ENCODE measurements at places on chromosomes 12 and 14.

DNA sequence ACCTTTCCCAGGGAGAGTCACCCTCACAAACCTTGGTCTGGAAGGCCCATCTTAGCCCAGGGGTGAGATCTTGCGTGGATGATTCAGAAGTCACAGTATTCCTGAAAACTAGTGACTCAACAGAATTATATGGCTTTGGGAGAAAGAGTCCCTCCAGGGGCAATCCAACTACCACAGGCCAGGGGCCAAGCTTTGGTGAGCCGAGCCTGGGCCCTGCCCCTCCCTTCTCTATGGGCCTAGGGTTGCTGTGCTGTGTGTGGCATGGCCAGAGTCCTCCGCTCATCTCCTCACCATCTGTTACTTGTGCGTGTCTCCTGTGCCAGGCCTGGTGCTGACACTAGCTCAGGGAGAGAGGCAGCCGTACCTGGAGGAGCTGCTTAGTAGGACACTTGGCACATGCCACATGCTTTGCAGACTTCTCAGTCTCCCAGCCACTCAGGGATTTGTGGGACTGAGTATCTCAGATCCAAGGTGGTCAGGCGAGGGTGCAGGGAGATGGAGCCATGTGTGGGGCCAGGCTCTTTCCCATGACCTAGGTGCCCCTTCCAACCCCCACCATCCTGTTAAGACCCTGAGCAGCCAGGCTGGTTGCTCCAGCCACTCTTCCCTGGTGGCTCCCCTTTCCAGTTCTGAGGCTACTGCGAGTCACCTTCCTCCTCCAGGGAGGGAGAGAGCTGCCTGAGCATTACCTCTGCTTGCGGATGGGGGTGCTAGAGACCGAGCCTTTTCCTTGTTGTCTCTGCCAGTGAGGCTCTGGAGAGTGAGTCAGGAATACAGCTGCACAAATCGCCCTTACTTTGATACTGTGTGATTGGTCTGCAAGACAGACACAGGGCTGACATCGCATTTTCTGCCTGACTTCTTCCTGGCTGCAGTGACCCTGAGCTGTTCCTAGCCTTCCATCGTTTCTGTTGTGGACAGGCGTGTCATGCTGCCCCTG lies 94.1 kb downstream of the SLC25A47 start:
- DNase-seq, result peak; percentile 31

DNA sequence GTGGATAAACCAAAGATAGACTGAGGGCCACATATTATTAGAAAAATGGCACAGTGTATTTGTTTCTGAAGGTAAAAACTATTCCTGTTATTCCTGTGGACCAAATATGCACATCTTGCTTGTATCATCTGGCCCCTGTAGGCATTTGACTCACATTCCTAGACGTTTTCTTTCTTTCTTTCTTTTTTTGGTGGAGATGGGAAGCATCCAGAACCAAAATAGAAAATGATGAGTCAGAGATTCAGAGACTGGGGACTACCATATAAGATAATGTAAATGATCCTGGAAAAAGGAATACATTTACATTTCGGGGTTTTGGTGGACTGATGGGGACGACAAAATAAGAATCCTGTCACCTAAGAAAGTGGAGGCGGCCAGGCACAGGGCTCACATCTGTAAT lies 24.2 kb downstream of the TRIM9 start:
- no peak for DNase-seq

DNA sequence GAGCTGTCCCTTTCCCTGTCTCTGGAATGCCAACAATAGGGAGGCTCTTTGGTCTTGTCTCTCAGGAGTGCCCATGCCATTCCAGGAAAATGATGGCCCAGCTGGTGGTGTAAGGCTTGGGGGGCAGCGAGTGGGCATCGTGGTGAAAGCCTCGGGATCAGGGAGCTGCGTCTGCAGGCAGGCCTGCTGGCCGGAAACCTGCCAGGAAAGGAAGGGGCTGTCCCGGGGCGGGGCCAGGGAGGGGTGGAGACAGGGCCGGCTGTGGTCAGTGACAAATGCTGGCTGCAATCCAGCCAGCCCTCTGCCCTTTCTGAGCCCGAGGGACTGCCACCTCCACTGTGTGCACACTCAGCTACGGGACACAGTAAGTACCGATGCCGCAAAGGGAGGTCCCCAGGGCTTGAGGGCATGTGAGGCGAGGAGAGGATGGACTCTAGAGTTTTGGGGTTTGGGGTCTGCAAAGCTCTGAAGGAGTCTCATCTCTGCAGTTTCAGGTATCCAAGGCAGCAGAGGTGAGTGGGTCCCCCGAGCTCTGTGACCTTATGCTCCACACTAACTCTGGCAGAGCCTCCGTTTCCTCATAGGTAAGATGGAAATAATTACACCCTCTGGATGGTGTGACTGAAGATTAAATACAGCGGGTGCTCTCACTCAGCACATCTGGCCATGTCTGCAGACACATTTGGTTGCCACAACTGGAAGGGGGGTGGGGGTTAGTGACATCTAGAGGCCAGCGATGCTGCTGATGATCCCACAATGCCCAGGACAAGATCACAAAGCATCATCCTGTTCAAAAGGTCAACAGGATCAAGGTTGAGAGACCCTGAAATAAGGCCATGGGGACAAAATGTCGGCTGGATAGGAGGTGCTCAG lies at the start of gene SERPINA5:
Gene SERPINA5 (plus strand): TSS at position 300 of the 873 bp plus-strand sequence. CDS start 5,937 bp downstream, outside the sequence.
- DNase-seq, result no peak

DNA sequence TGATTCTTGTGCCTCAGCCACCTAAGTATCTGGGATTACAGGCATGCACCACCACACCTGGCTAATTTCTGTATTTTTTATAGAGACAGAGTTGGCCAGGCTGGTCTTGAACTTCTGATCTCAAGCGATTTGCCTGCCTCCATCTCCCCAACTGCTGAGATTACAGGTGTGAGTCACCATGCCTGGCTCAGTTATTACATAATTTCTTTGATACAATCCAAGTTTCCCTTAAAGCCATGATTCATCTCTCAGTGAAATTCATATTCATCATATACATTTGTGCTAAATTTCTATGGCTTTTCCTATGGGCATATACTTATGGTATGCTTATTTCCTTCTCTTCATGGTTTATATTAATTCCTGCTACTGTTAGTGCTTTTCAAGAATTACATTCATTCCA lies 29.1 kb upstream of the PZP start:
- DNase-seq, result no peak

- DNase-seq, result no peak
These were observed 927.4 kb upstream of the LRFN5 start for GRCh38 chr14:40679256-40679655.

- DNase-seq, result no peak
These were observed 17.1 kb upstream of the ATXN2 start for GRCh38 chr12:111616177-111616623.

DNA sequence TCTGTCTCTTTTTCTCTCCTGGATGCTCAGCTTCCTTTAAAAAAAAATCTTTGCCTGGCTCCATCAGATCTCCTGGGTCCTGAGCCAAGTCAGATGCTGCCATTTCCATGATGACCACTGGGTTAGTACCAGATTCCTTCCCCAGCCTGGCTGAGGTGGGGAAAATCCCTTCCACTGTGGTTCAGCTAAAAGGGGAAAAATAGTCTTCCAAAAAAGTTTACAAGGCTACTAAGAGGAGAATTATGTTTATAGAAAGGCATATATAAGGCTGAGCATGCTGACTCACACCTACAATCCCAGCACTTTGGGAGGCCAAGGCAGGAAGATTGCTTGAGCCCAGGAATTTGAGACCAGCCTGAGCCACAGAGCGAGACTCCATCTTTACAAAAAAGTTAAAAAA lies 28.4 kb upstream of the GAS2L3 start:
- DNase-seq, result no peak

DNA sequence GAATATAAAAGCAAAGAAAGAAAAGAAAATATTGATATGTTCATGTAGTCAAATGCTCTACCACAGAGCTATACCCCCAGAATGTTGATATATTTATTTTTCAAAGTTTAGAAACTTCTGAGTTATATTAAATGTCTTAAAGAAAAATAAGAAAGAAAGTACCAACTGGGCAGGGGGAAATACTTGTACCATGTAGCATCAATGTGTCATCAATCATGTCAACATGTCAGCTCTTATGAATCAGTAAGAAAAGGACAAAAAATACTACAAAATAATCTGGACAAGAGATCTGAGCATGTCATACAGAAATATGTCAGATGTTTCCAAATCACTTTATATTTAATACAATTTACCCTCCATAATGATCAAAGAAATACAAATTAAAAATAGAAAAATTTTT lies 595.1 kb upstream of the ATP2B1 start:
- no peak for DNase-seq

GRCh38 chr12:24929953-24930352 lies 18.9 kb downstream of the BCAT1 start:
- DNase-seq, result no peak

DNA sequence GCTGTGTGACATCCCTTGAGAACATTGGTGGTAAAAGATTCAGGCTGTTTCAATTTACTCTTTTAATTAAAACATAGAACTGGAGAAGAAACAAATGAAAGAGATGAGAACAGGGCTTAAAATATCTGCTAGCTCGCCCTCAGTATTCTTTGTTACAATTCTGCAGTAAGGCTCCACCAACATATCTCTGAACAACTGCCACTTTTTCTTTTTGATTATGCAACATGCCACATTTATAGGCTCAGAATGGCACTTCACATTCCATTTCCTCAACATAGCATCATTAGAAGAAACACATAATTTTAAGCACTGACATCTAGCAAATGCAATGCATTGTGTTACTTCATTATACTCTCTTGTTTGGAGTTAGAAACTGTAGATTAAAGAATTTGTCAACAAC lies 1315.2 kb downstream of the LRFN5 start:
- DNase-seq, result no peak

- no peak for DNase-seq
These were observed 57.8 kb downstream of the C14orf132 start for GRCh38 chr14:96096639-96097610.

DNA sequence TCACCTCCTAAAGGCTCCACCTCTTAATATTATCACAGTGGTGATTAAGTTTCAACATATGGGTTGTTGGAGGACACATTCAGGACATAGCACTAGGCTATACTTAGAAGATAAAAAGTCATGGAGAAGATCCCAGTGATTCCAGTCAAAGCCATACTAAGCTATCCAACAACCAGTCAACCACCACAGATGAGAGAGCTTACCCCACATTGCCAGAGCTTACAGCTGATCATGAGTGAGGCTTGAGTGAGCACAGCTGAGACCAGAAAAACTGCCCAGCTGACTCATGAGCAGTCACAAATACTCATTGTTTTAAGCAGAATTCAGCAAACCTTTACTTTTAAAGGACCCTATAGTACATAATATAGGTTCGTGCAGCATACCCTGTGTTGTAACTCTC lies 85.1 kb downstream of the DRAM1 start:
- DNase-seq, result no peak

DNA sequence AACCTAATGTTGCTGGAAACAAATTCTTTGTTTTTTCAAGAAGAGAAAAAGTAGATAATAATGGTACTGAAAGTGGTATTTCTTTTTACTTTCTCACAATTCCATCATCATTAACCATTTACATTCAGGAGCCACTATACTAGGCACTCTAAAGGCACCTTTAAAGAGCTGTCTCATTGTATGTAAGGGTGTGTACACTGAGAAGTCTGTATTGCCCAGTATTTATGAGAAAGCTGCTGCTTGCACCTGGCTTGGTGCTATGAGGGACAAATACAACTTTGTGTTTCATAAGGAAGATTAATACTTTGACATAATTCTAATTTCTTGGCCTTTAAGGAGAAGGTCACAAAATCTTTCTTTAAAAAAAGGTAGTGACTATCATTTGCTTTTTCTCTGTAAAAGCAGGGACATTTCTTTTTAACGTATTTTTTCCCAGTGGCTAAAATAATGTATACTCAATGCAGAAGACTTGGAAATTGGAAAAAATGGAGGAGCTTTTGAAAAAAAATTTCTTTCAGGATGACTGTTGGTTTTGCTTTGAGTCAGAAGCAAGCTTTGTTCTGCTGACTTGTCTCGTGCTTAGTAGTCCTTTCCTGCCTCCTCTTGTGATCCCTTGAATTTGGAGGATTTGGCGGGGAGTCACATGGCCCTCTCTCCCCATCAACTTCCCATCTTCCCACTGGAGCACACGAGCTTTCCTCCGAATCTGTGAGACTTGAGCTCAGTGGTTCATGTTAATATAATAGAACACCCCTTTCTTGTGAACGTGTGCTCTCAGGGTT lies 50.1 kb downstream of the RASSF3 start:
- no peak for DNase-seq
